ENCODE measurements at places on chromosomes 1 and 21. TPM values are rescaled to one million over a fixed set of nuclear protein-coding genes. Genes with fewer than 3 reads are reported as not detected.

DNA sequence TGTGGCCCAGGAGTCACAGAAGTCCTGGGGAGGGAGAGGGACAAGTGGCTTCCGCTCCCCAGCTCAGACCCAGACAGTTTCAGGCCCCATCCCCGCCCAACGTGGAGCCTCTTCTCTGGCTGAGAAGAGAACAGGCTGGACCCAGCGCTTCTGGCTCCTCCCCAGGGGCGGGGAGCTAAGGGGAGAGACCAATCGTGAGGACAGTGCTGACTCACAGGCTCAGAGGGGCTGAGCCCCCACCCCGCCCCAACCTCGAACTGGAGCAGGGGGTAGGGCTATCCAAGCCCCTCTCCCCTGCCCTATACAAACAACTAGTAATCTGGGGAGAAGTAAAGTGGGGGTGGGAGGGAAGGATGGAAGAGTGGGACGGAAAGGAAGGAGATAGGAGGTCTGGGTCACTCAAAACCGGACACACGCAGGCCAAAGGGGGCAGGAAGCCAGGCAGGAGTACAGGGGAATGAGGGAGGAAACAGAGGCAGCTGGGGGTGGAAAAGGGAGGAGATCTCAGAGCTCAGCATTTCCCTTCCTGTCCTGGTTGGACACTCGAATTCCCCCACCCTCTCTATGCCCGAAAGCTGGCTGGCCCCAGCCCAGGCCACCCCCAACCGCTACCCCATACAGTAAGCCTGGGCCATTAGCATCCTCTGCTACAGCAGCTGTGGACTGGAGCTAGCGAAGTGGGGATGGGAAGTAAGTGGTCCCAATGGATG lies at the start of gene SHC1:
Gene SHC1, minus strand, starts transcription at position 117 of the 710 bp plus-strand sequence. CDS start 221 bp downstream, outside the sequence.
- no peak for ATAC-seq

GRCh38 chr21:46037331-46038325 lies 56.1 kb downstream of the COL6A1 start:
- ATAC-seq = no peak

DNA sequence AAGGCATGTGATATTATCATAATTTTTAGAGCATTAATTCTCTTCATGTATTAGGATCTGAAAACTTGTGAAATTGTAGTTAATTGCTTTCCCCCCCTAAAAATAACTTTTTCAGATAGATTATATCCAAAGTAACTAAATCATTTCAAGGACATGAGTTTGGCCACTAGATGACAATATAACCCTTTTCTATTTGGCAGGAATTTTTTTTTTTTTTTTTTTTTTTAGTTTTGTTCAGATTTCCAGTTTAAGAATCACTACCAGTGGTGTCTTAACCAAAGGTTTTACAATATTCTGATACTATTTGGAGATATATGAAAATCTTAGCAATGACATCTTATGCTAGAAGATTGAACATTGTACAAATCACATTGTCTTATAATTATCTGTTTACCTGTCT lies 370.8 kb downstream of the AMY1C start:
- no peak for ATAC-seq

GRCh38 chr1:17070163-17070525 lies 16.3 kb upstream of the SDHB start:
- ATAC-seq = no peak

DNA sequence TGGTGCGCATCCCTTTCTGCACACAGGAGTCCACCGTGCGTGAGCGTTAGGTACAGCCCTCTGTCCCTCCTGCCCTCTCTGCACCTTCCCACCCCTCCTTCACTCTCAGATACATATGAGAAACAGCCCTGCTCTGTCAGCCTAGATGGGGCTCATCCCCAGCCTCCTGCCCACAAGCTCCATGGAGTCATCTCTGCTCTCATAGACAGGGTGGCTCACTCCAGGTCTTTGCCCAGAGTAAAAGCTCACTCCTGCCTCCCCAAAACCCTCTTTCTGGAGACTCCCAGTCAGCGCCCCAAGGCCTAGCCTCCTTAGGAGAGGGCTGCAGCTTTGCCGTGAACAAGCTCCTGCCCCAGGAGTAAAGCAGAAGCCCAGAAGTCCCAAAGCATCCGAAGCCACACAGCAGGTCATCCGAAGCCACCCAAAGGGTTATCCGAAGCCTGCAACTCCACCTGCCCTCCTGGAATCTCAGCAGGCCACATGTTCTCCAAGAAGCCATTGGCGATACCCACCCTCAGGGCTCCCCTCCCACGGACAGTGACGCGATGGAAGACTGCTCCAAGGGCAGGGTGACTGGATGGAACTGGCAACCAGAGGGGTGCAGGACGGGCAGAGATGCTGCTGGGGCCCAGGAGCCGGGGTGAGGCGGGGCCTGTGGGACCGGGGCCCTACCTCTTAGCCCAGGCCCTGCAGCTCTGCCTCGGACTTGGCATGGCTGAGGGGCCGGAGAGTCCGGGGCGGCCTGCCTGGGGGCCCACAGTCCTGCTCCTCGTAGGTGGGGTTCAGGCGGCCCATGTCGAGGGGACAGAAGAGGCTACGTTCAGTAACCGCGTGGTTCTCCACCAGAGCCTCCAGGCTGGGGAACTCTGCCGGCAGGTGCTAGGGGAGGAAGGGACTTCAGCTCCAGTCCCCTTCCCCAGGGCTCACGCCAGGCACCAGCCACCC lies 3.6 kb upstream of the KIF17 start:
- ATAC-seq = no peak

GRCh38 chr1:10308001-10308400 lies 90.9 kb upstream of the PGD start:
- peak; percentile 31 for ATAC-seq

Gene PCSK9
- total RNA-seq = not detected

Gene GNAT2
- total RNA-seq = 0.54 TPM

Data from activated T-helper 17 cell treated with anti-CD3 and anti-CD28 coated beads, Interleukin-2, amount 50 U/mL, for 72 hours (primary cell).